ENCODE measurements at places on chromosomes 4 and X.

GRCh38 chr4:73445383-73446335, 9.6 kb downstream of the AFP start:
- DNase-seq = no peak

GRCh38 chr4:1166509-1167243, 5.7 kb downstream of the SPON2 start:
- DNase-seq = no peak

DNA sequence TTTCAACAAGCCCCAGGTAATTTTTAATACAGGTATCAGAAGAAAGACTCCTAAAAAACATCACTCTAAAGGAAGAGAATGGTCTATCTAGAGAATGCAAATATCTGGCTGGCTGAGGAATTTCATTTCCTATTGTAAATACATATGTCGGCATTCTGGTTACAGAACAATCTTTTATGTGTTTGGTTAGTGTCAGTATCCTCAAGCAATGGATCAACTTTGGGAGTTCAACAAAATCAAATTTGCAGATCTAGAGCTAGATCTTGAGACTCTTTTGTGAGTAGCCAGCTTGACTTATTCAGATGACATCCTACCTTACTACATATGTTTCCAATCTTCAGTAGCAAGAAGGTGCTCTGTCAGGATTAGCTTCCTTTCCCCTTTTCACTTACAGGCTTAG, 145.1 kb downstream of the BTC start:
- no peak for DNase-seq

- no peak for DNase-seq
Measured at GRCh38 chr4:143488687-143489086, 24.8 kb upstream of the SMARCA5 start.

DNA sequence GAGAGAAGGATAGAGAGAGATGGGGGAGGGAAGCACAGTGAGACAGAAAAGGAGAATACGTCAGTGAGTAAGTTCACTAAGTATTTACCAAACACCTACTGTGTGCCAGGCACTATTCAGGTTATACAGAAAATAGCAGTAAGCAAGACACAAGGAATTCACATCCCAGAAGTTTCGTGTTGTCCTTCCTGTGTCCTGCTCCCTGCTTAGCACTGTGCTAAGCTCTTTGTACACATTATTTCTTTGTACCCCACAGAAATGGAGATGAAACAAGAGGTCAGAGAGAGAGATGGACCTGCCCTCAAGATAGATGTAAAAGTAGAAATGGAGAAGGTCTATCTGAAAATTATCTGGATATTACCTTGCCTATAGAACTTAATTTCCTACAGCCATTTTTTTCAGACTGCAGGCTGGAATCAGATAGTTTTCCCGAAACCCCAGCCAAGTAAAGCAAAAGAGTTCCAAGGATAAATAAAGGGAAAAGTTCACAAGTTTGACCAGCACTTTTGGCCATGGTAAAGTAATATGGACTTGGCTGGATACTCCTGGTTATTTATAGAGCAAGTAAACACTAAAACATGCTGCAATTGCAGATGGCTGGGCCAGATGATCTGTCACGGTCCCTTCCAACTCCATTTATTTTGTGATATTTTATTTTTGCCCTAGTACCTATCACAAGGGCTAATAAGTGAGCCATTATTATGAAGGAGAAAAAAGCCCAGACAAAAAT, 353.7 kb upstream of the SLC7A11 start:
- no peak for DNase-seq

DNA sequence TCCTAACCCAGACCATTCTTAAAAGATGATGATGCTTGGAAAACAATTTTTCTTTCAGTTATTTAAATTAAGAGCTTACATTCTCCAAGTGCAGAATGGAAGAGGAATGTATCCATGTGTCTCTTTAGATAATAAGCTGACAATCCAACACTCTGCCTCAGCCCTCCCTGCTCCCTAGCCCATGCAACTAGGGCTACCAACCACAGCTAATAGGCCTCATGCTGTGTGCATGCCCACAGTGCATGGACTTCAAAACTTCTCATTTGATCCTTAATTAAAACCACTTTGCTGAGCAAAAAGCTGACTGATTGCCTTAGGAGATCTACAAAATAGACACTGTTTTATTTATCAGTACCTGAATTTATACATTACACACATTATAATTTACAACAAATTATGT, 473.9 kb downstream of the GALNTL6 start:
- no peak for DNase-seq

GRCh38 chr4:47641755-47642154, 156.7 kb downstream of the ATP10D start:
- DNase-seq = no peak

DNA sequence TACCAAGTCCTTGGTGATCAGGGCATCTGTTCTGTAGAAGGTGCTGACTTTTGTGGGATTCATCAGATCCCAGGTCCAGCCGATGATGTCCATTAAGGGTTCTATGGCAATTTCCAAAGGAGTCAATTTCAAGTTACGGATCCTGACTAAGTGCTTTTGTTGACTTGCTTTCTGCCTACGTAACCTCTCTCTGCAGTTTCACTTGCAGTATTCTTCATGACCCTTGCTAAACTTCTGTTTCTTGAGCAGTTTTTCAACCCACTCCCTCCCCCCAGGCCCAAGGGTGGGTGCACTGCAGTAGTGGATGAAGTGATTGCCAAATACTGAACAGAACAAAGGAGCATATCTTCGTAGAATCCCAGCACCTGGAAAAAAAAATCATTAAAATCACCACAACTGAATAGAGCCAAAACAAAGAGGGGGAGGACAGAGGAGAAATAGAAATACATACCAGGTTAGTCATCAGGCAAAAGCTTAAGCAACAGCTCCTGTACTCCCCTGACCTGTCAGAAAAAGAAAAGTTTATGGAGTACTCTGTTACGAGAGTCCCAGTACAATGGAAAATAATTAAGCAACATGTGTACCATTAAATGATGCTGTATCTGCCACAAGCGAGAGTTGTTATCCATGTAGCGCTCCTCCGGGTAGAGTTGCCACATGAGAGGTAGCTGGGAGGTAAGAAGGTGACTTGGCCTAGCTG, 5.8 kb downstream of the CMC4 start:
- no peak for DNase-seq

DNA sequence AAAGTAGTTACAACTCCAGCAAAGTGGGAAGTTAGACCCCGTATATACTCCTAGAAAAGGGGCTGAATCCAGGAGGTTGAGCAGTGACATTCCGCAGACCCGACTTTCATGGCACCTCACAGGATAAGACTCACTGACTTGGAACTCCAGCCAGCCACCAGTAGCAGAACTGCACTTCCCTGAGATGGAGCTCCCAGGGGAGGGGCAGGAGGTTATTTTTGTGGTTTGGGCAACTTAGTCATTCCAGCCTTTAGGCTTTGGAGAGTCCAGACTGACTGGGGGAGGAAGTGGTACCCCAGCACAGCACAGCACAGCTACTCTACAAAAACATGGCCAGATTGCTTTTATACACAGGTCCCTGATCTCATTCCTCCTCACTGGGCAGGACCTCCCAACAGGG, 319.1 kb downstream of the PCDH19 start:
- no peak for DNase-seq

DNA sequence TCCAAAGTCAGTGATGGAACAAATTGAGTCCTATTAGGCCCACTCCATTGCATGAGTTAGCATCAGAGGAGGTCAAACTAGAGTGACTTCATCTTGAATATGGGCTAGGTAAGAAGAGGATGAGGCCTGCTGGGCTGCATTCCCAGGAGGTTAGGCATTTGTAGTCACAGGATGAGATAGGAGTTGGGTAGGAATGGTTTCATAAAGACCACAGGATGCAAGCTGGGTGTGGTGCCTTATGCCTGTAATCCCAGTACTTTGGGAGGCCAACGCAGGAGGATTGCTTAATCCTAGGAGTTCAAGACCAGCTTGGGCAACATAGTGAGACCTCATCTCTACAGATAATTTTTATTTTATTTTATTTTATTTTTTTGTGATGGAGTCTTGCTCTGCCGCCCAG, 26.8 kb downstream of the PDGFRA start:
- DNase-seq = no peak

- DNase-seq = no peak
Measured at GRCh38 chr4:124708517-124709300, 3.8 kb downstream of the ANKRD50 start.

GRCh38 chr4:80196922-80197573, at the start of gene PRDM8:
PRDM8 (plus strand) TSS chr4:80197503; CDS start chr4:80200081, 2,578 bp downstream.
- peak; percentile 63 for DNase-seq
